Epithelial cell of esophagus (primary cell): ENCODE measurements at places on chromosomes 3 and 15.

GRCh38 chr3:17238023-17238422, 353.3 kb downstream of the PLCL2 start:
- peak; percentile 26 for DNase-seq

DNA sequence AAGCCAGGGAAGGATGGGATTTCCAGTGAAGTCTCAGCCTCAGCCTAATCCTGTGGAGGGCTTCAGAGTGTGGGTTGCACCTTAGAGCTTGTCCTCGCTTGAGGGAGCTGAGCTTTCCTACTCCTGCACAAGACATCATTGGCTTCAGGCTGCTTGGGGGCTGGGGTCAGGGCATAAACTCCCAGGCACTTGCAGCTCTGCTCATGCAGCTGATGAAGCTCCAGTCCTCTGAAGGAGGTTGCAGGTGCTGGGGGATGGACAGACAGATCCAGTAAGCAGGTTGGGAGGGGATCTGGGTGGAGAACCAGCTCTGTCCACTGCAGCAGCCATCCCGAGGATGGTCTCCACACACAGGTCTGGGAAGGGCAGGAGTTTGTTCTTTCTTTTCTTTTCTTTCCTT, 19.4 kb upstream of the POLG start:
- DNase-seq = no peak

DNA sequence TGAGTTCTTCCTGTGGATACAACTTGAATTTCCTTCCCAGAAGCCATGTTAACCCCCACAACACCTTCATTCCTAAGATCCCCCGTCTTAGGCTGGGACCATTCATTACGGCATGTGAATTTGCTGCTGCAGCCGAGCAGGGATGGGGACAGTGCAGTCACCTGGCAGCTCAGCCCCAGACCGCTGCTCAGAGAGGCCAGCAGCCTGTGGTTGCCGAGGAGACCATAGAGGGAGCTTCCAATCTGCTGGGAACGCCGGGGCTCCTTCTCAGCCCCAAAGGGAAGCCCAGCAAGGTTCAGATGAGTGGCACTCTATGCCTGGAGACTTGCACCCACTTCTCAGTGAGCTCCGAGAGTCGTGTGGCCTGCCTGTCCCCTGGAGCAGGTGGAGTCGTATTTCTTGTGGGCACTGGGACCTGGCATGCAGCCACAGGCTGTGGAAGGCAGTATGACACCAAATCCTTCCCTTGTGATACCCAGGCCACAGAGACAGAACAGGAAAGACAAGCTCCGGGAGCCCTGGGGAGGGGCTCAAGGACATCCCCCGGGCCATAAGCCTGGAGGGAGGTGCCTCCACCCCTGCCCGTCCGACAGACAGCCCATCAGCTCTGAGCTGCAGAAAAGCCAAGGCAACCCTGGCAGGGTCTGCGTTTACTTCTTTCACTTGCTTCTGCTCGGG, 167.3 kb downstream of the FAM43A start:
- DNase-seq = no peak

- DNase-seq = no peak
These were observed 192.3 kb downstream of the THRB start for GRCh38 chr3:24302396-24302795.

DNA sequence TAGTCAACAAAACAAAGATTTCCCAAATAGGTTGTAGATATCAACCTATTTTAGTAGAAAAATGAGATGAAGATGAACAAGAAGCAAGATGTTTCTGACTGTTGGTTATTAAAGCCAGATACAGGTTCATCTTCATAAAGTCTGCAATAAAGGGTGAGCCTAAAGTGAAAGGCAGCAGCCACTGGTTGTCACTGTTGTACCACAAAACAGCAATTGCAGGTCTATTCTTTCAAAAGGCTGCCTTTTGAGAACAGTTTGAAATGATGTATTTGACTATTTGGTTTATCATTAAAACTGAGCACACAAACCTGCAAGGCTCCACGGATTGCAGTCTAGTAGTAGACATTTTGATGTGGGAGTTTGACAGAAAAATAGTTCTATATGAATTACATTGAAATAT, 543.4 kb downstream of the GBE1 start:
- DNase-seq = peak; percentile 49

GRCh38 chr15:52787549-52788098, 2.5 kb downstream of the ONECUT1 start:
- no peak for DNase-seq

- no peak for DNase-seq
These were observed 912.6 kb downstream of the ROBO1 start for GRCh38 chr3:78855190-78855589.

GRCh38 chr3:7581831-7582230, 720.9 kb downstream of the GRM7 start:
- no peak for DNase-seq

DNA sequence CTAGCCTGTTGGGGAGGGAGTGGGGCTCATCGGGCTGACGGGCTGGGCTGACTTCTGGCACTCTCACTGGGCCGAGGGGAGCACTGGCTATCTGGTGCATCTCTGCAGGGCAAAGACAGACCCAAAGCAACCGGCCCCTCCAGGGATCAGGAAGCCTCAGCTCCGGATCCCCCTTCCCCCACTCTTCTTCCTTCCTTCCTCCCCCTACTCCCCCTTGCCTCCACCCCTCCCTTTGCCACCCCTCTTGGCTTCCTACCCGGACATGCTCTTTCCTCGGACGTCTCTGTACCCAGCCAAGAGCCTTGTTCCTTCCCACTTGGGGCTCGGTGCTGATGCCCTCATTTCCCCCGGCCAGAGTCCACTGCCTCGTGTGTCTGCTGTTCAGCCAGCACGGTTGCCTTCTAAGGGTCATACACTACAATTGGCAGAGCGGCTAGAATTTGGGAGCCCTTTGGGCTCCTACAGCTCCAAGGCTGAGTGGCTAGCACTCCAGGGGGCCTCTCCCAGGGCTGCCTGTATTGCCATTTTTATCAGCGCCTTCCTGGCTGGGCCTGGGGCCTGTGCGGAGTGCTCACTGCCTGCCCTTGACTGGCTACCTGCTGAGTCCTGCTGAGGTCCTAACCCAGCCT, 10.9 kb downstream of the SEMA3F start:
- no peak for DNase-seq

DNA sequence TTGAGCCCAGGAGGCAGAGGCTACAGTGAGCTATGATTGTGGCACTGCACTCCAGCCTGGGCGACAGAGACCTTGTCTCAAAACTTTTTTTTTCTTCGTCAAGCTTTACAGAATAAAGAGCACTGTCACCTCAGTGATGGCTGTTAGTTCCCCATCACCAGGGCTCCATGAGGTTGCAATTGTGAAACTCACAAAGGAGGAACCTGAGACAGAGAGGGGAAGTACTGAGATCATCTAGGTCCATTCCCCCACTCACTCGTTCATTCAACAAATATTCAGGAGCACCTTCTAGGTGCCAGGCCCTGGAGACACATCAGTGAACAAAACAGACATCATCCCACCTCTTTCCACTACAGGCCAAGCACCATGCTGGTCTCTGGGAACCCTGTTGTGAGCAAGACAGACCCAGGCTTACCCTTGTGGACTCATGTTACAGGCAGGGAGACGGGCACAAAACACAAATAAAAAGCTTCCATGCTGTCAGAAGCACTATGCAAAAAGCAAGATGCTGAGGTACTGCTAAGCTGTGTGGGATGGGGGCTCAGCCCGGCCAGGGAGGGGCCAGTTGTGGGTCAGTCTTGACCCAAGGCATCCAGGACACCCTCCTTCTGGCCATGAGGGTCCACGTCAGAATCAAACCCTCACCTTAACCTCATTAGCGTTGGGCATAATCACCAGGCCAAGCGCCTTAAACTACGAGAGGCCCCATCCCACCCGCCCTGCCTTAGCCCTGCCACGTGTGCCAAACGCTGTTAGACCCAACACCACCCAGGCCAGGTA, 2.1 kb upstream of the RHO start:
- DNase-seq = no peak

DNA sequence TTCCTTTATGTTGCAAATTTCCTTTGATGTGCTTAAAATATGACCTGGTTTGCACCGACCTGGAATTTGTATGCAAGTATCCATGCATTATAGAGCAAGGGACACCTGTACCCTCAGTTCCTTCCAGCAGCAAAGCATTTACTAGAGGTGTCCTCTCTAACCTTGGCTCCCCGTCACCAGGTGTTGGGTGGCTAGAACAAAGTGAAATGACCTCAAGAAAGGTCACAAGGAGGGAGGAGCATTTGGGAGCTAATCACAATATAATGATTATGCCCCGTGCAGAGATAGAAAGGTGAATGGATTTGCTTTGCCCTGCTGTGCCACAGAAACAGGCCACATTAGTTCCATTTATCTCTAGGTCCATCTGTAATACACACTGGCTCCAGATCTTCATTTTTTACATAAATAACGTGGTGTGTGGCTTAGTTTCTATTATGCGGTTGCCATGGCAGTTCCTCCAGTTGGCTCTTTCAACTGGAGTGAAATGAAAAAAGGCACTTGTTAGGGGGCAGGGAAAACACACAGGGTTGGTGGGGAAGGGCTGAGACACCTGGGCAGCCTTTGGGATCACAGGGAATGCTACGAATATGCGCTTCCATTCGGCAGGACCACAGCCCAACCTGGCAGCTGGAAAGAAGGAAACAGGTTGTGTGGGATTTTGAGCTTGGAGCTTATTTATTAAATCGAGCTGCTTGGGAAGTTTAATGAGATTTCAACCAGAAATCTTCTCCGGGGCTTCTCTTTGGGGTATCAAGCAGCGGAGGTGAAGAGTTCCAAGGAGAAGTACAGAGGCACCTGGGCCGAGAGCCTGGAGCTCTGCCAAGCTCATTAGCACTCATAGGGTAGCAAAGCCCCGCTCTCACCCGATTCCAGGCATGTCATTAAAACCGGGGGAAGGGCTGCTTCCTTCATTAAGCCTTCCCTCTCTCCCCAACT, 233.5 kb upstream of the ST8SIA2 start:
- no peak for DNase-seq

GRCh38 chr3:1235526-1236120, 142.8 kb downstream of the CNTN6 start:
- no peak for DNase-seq

- DNase-seq = no peak
These were observed 3.8 kb downstream of the CHST14 start for GRCh38 chr15:40474581-40474980.

- DNase-seq = no peak
These were observed 12.0 kb downstream of the SEMA5B start for GRCh38 chr3:123015596-123015995.

DNA sequence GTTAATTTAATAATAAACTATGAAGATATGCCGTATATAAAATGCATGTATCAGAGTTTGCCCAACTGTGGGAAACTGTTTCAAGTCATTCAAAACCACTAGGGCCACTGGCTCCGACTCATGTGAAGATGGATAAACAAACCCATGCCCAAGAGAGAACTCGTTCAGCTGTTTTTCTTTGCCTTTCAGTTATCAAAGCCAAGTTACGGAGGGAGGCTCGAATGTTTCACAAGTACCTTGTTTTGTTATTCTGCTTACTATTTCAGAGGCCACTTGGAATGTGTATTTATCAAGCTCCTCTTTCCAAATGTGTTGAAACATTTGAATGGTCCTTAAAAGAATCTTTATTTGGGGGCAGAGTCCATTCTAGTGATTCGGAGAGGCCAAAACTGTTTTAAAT, 82.1 kb downstream of the DUT start:
- no peak for DNase-seq
